HT-29 (cell line): ENCODE measurements at places on chromosomes 13 and 19. TPM values are rescaled to one million over a fixed set of nuclear protein-coding genes. Genes with fewer than 3 reads are reported as not detected.

Gene RHPN2
- total RNA-seq, result 89.9 and 102 TPM in 2 replicates

Gene ATP4A
- total RNA-seq, result 0.13 TPM in 1 of 2 replicates, not detected in the other

Gene ZNF534
- not detected in 2 replicates for total RNA-seq

- DNase-seq, result no peak
These were observed 767.7 kb downstream of the LIG4 start for GRCh38 chr13:107447591-107447990.

DNA sequence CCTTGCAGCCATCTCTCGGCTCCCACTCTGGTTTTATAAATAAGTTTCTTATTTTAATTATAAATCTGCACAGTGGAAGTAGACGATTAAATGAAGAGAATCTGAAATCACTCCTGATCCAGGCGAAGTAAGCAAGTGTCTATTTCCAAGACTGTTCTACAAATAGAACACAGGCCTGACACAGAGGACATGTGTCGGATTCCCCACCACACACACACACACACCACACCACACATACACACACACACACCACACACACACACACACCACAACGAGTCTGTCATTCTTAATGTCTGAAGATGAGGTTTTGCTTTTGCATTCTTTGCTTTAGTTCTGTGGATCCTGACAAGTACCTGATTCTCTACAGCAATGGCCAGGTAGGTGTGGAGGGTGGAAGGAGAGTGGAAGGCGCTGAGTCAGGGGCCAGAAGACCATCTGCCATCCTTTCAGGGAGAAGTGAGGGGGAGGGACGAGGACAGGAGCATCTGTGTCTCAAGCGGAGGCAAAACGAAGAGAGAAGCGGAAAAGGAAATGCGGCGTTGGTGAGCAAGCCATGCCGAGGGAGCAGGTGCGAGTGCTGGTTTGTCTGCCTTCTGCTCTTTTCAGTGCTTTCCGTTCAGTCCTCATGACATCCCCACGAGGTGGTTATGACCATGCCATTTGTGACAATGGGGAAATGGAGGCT, 110.2 kb downstream of the TEX26 start:
- no peak for DNase-seq

GRCh38 chr19:29668746-29669609, 3.7 kb downstream of the PLEKHF1 start:
- DNase-seq, result no peak
